ENCODE measurements at places on chromosomes 4 and X.
A peak's percentile ranks its signal among the peaks of the same experiment; 100 is the strongest.

GRCh38 chr4:6471307-6472007 is 957 bp downstream of the PPP2R2C start:
- DNase-seq = no peak

DNA sequence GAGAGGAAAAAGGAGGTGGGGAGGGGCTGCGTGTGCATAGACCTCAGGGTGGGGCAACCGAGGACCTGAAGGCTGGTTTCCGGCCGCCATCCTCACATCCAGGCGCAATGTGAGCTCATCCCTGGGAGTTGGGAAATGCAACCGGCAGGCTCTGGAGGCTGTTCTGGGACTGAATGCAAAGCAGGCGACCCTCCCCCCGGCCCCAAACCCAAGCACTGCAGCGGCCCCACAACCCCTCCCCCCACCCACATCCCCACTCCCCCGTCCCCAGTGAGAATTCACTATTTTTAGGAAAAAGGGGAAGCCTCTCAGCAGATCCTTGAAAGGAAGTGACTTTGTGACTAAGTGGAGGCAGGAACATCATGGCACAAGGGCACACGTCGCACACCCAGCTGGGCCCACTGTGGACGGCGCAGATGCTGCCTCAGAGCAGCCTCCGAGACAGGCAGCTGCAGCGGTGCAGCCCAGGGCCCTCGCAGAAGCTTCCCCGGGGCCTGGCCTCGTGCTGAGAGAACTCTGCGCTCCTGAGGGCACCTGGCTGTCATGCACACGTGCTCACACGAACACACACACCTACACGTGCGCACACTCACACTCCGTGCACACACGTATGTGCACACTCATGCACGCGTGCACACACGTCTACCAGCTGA is 1.3 kb upstream of the PDE6B start:
- no peak for DNase-seq

DNA sequence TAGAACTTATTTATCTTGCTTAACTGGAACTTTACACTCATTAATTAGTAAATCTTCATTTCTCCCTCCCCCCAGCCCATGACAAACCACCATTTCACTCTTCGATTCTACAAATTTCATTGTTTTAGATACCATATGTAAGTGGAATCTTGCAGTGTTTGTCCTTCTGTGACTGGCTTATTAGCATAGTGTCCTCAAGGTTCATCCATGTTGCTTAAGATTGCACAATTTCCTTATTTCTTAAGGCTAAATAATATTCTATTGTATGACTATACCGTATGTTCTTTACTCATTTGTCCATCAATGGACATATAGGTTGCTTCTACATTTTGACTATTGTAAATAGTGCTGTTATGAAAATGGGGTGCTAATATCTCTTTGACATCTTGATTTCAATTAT is 24.5 kb upstream of the RNF212 start:
- DNase-seq = no peak

DNA sequence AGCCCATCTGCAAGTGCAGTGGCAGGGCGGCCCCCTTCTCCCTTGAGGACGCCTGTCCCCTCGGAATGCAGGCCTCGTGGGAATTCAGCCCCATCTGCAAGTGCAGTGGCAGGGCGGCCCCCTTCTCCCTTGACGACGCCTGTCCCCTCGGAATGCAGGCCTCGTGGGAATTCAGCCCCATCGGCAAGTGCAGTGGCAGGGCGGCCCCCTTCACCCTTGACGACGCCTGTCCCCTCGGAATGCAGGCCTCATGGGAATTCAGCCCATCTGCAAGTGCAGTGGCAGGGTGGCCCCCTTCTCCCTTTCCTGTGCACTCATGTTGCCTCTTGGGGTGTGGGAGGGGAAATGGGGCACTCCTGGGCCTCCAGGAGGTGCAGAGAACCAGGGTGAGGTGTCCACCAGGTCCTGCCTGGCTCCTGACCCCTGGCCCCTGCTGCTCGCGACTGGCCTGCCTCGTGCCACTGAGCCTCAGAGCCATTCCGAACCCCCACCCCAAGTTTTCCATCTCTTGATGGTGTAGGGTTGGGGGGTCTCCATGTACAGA is 6.8 kb upstream of the SLC26A1 start:
- DNase-seq = no peak

GRCh38 chr4:7233601-7234000 is 41.3 kb downstream of the SORCS2 start:
- no peak for DNase-seq

DNA sequence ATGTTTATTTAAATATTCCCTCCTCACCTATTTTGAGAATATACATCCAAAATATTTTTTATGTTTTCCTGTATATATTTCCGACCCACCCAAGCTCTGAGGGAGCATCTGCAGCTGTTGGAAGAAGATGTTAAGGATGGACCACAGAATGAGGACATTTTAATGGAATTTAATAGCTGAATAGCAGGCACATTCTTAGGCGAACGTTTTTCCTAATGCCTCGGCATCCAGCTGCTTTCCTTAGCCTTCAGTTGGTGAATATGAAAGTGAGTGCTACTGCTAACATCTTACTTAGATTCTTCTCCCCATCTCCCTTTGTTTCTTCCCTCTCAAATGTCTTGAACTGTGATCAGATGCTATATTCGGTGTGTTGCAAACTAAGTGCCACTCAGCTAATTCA is 158.0 kb upstream of the CTSO start:
- no peak for DNase-seq

DNA sequence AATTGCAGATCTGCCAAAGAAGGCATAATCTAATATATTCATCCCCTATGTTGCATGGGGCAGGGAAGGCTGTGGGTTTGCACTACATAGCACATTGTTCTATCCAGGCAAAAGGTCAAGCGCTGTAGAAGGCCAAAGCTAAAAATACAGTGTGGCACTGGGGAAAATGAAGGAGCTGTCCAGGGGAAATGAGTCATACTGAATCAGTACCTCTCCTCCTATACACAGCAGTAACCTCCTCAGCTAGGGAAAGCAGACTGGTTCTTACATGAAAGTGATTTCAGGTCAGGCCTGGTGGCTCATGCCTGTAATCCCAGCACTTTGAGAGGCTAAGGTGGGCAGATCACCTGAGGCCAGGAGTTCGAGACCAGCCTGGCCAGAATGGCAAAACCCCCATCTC is 31.0 kb upstream of the SLC25A4 start:
- DNase-seq = no peak

GRCh38 chr4:149965206-149965605 is 113.0 kb upstream of the DCLK2 start:
- no peak for DNase-seq

- DNase-seq = no peak
Observed at GRCh38 chr4:163462556-163462955, 11.0 kb downstream of the TKTL2 start.

DNA sequence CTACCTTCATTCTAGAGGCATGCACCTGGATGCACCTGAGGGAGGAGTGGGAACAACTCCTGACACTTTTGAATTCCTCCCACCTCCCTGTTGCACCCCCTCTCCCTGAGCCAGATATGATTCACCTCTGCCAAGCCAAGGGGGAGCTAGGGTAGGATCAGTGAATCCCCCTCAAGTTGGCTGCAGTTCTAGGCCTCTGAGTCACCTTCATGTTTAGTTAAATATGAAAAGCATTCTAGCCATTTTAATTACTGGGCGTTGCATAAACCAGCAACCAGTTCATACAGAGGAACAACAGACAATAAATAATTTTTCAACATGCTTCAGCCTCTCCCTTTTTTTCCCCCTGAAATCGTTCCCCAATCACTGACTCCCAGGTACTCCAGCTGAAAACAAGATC is 1440.2 kb downstream of the ADGRL3 start:
- DNase-seq = no peak

GRCh38 chr4:7742807-7743280 is 196.8 kb downstream of the AFAP1 start:
- no peak for DNase-seq

DNA sequence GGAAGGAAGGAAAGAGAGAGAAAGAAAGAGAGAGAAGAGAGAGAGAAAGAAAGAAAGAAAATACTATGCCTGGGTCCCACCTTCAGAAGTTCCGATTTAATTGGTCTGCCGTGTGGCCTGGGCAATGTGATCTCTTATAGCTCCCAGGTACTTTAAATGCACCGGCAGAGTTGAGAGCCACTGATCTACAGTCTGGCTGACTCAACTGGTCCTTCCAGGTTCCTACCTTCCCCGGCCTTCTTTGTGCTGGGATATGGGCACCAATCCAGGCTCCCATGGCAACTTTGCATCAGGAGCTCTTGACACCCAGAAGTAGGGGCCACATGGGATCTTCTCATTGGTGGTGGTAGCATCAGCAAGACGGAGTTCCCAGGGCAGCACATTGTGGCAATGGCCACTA is 186.5 kb upstream of the ATP6AP2 start:
- DNase-seq = no peak

DNA sequence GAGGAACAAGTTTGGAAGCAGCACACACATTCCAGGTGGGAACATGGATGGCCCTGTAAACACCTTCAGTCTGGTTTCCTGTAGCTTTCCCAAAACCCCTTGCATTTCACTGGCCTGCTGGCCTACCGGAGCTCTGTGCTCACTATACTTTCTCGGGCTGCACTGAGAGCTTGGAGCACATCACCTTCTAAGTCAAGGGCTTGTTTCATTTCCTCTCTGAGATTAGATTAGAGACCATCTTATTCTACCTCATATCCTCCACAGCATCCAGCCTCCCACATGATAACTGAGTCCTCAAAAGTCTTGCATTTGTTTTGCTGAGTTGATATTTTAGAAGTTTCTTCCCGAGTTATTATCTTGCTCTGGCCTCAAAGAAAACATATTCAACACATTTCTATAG is 147.7 kb downstream of the RASL11B start:
- no peak for DNase-seq

DNA sequence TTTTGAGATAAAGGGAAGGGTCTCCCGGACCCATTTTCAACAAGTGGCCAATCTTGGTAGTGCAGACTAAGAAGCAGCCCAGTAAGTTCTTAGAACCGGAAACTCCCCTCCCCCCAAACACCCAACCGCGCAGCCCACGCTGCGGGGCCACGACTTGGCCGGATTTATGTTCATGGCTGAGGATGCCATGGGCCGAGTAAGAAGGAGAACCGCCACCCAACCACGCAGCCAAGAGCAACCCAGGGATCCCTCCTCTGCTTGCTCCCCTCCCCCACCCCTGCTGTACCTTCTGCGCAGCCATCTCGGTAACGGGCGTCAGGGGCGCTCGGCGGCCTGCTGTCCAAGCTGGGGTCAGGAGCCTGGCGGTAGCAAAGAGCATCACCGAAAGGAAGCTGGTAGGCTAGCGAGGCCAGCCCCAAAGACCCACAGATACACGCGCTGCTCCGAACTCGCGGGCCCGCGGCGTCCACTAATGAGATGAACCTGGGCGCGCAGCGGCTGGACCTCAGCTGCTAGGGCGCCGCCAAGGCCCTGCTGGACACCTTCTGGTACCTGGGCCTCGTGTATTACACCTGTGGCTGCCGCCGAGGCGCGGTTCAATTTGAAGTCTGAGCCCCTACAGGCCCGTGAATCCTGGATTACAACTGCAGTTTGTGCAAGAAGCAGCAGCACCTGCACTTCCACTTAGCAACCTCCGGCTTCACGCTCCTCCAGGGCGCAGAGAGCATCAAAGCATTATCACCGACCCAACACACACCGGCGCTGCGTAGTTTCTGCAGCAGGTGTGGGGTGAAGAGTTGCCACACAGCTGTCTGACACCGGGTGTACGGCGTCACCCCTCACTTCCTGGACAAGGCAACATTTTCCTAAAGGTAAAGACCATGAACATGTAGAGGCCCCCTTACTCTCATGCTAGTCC is 63.4 kb downstream of the NUDT10 start:
- peak; percentile 6 for DNase-seq

DNA sequence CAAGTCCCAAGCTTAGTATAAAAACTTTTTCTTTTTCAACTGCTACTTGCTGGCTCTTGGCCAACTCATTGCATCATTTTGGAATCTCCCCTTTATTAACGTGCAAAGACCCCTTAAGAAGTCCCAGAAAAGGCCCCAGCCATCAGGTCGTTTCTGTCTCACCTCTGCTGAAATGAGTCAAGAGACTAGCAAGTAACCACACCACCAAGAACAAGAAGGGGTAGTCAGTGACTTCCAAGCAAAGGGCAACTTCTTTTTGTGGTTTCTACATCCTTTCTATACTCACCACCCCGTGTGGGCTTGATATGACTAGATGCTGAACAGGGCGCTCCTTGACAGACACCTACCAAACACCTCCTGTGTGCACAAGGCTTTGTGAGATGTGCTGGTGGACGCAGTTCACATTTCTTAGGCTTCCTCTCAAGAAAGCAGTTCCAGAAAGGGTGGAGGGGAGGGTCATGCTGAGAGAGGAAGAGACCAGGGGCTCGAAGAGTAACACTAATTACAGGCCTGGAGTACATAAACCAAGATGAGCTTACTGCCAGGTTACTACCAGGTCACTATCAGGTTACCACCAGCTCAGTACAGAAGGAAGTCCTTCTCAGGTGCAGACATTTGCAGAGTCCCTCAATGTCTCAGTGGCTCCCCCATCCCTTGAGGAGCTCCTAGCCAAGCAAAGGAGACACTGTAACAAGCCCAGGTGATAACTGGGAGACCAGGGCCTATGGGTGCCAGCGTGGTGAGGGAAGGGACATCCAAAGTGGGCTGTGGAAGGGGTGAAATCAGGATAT is 19.3 kb downstream of the JAKMIP1 start:
- no peak for DNase-seq

DNA sequence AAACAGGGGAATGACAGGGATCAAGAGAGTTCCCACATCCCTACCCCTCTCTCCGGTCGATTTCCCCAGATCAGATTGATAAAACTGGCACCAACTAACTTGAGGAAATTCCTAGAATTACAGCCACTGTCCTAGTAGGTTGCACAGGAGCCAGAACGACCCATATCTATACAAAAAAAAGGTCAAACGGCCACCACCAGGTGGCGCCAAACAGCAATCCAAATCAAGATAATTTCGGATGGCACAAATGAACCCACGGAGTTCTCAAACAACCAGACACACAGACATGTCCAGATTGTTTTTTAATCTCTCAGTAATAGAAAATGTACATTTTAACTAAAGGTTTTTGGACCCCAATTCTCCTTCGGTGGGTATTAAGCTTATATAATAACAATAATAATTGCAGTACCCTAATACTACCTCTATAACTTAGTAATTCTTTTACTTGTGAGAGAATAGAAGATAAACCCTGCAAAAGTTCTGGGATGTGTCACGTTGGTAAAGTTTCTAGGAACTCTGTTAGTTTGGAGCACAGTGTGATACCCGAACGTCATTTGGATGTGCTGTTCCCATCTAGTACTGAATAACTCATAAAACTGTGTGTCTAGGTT is 212.6 kb downstream of the SPOCK3 start:
- DNase-seq = peak; percentile 33

- DNase-seq = no peak
Observed at GRCh38 chr4:151565583-151565982, 156.6 kb downstream of the FHIP1A start.

- DNase-seq = no peak
Observed at GRCh38 chr4:121973816-121974215, 22.0 kb upstream of the TRPC3 start.

DNA sequence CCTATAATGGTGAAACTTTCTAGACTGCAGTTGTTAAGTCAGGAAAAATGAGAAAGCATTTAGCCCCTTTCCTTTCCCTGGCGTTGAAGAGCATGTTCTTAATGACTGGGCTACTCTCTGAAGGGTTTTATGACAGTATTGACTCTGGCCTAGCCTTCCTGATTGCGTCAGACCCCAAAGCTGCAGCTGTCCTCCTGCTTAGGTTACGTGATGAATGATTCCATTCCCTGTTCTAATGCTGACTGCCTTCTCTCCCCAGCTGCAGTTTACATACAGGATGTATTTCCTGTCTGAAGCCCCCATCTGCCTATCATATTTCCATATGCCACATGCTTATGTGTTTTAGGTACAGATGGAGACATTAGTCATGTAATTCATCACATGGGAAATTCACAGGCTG is 105.8 kb upstream of the EGFL6 start:
- no peak for DNase-seq

Measured in activated CD4-positive, CD25-positive, alpha-beta regulatory T cell (primary cell).